ENCODE measurements at places on chromosomes 1 and 21.

- no peak for DNase-seq
Measured at GRCh38 chr1:96048572-96049212, 672.9 kb upstream of the PTBP2 start.

GRCh38 chr1:155285631-155286044 lies 8.4 kb downstream of the HCN3 start:
- DNase-seq: no peak

- DNase-seq: no peak
Measured at GRCh38 chr1:197660389-197660788, 114.9 kb downstream of the DENND1B start.

DNA sequence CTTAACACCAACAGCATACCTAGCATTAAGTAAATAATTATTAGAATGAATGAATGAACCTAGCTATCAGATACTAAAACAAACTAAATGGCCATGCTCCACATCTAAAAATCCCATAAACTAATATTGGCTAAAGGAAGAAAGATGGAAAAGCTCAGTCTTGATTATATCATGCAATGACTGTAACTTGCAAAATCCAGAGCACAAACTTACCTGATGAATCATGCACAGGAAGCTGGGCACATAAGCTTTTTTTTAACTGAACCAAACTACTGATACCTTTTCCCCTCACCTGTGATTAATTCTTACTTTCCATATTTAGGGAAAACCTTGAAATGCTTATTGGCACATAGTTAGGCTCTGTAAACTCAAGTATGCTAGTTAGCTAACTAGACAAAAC lies 70.2 kb downstream of the KIF14 start:
- no peak for DNase-seq

GRCh38 chr1:172697534-172698002 lies 38.7 kb downstream of the FASLG start:
- peak; percentile 12 for DNase-seq

DNA sequence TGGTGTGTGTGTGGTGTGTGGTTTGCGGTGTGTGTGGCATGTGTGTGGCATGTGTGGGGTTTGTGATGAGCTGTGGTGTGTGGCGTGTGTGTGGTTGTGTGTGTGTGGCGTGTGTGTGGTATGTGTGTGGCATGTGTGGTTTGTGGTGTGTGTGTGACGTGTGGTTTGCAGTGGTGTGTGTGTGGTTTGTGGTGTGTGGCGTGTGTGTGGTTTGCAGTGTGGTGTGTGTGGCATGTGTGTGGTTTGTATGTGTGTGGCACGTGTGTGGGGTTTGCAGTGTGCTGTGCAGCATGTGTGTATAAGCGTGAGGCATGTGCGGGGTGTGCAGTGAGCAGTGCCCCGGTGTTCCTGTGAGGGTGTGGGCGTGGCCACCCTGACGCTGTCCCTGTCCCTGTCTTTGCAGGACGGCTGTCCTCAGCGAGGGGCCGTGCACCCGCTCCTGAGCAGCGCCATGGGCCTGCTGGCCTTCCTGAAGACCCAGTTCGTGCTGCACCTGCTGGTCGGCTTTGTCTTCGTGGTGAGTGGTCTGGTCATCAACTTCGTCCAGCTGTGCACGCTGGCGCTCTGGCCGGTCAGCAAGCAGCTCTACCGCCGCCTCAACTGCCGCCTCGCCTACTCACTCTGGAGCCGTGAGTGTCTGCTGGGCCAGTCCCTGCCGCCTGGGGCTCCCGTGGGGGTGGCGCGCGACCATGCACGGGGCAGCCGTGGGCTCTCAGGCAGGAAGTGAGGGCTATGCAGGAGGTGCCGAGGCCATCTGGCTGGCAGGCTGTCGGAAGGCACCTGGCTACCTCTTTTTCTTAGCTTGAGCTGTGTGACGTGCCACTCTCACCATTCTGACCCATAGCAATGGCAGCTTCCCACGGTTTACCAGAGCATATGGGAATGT lies 52.6 kb upstream of the TRAPPC10 start:
- DNase-seq: no peak

DNA sequence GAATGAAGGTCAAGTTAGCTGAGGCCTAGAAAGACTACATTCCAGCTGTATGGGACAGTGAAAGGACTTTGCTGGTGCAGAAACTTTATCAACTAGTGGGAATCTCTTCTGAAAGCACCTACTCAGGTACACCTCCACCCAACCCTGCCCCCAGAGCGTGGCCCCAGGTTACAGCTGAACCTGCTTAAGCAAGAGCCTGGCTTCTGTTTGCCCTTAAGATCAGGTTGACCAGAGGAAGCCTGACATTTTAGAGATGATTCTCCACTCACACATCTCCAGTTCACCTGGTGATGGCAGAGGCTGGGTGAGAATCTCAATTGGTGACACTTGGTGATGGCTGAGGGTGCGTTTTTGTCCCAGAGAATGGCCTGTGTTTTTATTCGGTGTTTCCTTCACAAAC lies 24.0 kb downstream of the ELAPOR1 start:
- no peak for DNase-seq

DNA sequence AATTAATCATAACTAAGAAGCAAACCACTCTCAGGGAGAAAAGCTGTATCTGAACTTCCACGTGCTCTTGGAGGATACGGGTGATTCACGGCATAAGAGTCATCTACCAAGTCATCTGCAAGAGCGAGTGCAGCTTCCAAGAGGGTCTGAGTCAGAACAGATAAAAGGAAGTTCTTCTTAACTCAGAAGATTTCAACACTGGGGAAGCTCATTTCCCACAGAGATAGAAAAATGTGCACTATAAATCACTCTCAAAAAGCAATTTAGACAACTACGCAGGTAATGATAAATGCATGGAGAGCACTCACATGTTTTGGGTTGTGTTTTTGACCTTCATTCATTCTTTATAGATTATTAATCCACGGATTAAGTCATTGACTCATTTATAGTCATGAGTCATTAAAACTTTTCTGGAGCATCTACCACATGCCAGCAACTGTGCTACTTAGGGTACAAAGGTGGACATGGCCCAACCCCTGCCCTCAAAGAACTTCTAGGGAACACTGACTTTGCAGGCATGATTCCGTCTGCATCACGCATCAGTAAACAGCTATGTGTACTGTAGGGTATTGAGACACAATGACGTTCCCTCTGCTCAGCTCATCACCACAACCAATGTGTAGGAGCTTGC lies 20.8 kb downstream of the KCNJ15 start:
- DNase-seq: peak; percentile 90

DNA sequence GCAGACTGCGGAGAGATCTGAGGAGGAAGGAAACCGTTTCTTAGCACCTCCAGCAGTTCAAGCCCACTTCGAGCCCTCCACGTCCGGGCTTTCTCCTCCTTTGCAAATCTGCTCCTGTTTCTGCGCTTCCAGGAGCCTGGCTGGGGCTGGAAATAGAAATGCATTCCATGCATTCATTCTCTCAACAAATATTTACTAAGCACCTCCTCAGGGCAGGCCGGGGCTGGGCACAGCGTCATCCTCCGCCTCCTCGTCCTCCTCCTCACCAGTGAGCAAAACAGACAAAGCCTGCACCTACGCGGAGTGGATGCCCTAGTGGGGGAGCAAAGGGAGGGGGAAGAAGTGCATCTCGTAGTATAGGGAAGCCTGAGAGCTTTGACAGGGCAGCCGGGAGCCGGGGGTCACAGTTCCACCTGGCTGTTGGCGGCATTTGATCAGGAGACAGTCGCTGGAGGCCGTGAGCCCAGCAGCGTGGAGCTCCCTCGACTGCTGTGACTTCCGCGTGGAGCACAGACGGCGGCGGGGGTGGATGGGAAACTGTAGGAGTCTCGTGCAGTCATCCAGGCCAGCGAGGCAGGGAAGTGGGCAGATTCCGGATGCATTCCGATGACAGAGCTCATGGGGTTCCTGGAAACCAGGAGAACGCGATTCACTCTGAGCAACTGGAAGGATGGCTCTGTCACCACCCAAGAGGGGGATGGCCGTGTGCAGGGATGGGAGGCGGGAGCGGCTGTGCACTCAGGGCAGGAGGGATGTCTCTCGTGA lies 93.5 kb downstream of the SIK1 start:
- no peak for DNase-seq

DNA sequence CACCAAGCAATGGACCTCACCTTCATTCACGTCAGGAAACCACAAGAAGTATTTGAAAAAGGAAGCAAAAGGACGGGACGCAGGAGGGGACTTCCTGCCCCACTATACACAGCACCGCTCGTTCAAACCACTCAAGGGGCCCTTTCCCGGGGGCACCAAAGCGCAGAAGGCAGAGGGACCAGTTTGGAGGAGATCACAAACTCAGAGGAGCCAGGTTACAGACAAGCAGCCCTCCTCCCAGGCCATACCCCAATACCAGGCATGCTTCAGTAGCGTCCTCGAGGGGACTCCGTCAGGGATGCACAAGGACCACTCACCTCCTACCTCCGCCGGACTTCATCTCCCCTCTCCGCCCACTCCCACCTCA lies 685 bp downstream of the CRTC2 start:
- DNase-seq: no peak

DNA sequence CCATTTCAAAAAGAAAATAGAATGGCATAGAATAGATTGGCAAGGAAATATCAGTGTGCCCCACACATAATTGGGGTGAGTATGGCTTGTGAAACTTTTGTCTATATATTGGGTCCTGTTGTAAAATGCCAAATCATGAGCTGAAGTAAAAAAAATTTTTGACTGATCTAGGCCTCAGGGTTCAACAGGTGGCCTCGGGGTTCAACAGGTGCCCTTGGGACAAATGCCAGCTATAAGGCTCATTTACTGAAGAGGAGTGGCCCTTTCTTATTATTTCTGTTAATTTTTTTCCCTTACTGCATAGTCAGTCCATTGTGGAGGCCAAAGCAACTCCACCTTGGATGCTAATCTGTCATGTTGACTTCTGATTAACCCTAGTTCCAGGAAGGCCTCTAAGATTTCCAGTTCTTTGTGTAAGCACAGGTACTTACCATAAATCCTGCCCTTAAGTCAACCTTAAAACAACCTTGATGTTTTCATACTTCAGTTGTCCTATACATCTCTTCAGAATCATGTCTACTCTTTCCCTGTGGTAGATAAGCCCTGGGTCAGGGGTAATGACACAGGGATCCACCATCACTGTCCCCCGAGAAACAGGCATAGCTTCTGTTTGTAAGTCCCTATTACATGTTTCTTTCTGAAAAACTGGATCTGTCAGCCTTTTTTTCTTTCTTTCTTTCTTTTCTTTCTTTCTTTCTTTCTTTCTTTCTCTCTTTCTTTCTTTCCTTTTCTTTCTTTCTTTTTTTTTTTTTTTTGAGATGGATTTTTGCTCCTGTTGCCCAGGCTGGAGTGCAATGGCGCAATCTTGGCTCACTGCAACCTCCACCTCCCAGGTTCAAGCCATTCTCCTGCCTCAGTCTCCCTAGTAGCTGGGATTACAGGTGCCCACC lies 16.6 kb upstream of the KDF1 start:
- no peak for DNase-seq

- no peak for DNase-seq
Measured at GRCh38 chr1:202645097-202645476, 65.2 kb downstream of the SYT2 start.

- DNase-seq: no peak
Measured at GRCh38 chr1:155809088-155809487, 47.9 kb downstream of the GON4L start.

GRCh38 chr1:3142751-3143150 lies 73.7 kb downstream of the PRDM16 start:
- no peak for DNase-seq

- DNase-seq: no peak
Measured at GRCh38 chr1:24286246-24287010, 32.7 kb upstream of the GRHL3 start.

DNA sequence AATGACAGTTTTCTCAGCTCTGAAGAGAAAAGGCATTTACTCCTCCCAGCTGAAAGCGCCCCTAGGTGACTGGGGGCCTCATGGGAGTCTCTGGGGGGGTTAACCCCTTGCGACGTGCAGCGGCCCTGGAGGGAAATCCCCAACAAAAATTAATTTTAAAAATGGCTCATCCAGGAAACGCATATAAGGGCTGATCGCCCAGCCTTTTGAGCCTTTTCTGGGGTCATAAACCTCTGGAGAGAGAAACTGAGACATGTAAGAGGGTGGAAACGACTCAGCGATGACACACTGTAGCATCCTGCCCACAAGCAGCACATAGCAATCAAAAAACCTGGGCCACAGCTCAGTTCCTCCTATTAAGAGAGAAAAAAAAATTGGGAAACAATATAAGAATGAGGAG lies 20.4 kb upstream of the HPDL start:
- DNase-seq: no peak

DNA sequence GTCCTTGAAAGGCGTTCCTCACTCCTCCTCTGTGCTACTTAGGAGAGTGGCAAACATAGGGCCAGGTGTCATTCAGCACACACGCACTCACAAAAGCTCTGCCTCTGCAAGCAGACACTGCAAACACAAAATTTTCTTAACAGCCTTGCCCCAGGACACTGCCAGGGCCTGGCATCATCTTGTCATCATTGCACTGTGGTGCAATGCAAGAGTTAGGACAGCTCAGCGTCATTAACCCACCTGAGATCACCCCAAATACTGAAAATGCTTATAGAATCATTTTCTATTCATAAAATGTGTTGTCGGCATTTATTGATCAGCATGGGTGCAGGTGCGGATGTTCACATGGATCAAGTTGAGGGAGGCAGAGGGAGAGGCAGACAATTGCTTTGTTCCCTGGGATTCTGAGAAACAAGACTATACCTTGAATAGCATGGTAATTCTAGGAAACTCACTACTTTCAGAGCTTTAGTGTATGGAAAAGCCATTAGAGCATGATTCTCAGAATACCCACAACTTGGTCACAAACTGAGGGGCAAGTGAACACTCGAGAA lies 3.0 kb downstream of the ADAM30 start:
- no peak for DNase-seq

GRCh38 chr1:219041141-219041540 lies 132.5 kb upstream of the LYPLAL1 start:
- no peak for DNase-seq

DNA sequence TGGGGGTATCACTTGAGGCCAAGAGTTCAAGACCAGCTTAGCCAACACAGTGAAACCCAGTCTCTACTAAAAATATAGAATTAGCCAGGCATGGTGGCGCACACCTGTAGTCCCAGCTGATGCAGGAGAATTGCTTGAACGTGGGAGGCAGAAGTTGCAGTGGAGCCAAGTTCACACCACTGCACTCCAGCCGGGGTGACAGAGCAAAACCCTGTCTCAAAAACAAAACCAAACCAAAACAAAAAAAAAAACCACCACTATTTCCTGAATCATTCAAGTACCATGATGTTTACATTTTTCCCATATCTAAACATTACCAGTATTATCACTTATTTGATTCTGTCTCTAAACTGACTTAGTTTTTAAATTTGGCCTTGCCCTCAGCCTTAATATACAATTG lies 29.5 kb downstream of the TUT4 start:
- no peak for DNase-seq

DNA sequence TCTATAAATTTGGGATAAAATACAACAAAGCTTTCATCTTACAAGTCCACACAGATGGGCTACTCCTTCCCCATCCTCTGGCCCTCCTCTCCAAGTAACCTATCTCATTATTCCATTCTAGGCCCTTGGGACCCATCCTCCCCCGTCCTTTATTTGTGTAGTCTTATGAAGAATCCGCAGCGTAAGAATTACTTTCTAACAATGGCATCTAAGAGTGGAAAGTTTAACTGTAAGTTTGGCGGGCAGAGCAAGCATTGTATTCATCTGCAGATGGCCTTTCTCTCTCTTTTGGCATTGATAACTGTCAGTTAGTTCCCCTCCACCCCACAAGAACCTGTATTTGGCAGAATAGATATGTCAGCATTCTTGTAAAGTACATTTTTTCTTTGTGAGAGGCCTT lies 91.9 kb upstream of the TSPAN2 start:
- DNase-seq: no peak

- DNase-seq: peak; percentile 25
Measured at GRCh38 chr1:229271448-229272159, 693 bp downstream of the RAB4A start.

Measured in HL-60 (cell line).